ENCODE measurements at places on chromosomes 13 and 19.

- no peak for DNase-seq
These were observed 3.0 kb downstream of the PAK4 start for GRCh38 chr19:39128516-39129079.

DNA sequence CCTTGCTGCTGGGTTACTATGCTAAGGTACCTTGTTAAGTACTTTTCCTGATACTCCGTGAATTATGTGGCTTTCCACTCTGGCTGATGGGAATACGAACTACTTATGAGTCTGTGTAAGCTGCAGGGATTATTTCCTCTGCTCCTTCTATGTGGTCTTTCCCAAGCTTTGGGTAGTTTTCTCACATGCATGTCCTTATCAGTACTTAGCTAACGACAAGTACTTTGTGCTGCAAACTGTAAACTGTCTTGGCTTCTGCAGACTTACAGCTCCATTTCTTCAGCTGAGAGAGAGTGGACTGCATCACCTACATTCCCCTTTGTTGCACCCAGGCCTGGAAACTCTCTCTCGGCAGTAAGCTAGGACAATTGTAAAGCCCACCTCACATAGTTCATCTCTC, 76.6 kb downstream of the FGF9 start:
- DNase-seq, result no peak

- DNase-seq, result no peak
These were observed 851.0 kb downstream of the DIAPH3 start for GRCh38 chr13:59312776-59313175.

DNA sequence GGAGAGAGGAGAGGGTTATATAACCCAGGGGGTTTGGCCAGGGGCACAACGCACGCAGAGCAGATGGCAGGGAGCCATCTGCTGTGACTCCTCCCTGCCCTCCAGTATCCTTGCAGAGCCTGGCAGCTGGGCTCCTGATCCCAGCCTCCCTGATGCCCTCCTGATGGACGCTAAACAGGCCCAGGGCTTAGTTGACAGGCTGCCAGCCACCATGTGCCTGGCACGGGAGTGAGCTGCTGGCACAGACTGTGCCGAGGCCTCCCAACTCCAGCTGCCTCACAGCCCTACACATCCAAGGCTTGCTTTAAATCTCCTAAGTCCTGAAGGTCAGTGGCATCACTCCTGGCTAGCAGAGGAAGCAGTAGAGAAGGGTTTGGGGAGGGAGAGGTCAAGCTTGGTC, 16.7 kb downstream of the SYDE1 start:
- no peak for DNase-seq

DNA sequence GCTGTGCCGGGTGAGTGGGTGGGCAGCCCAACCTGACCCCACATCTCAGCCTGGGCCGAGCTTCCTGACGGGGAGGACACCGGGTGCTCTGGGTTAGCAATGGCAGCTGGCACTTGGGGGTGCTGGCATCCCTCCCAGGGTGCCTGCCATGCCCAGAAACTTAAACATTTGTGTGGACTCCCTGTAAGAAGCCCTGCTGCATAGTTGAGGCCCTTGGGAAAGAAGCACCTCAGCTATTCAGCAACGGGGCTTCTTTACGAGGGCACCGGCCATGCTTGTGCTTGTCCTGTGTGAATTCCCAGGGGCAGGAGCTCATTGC, 33.8 kb upstream of the MEDAG start:
- no peak for DNase-seq
